ENCODE measurements at places on chromosomes 5 and 9. TPM values are rescaled to one million over a fixed set of nuclear protein-coding genes. Genes with fewer than 3 reads are reported as not detected.

Gene OTULINL
- total RNA-seq = 3.4 TPM

Gene PDE6A
- total RNA-seq = not detected

Gene PPP3R2
- total RNA-seq = not detected

Gene KCNMB1
- total RNA-seq = 0.09 TPM

Gene DNLZ
- total RNA-seq = 21.3 TPM

Gene GRXCR2
- not detected for total RNA-seq

Gene SHROOM1
- total RNA-seq = 6.5 TPM

Gene ISCA1
- total RNA-seq = 17.3 TPM

Gene PCDHB12
- total RNA-seq = 3.1 TPM

Gene TMEM252
- total RNA-seq = not detected

Gene SLCO4C1
- 3.9 TPM for total RNA-seq

Gene INSL4
- not detected for total RNA-seq
